ENCODE measurements at places on chromosomes 3 and 15. TPM values are rescaled to one million over a fixed set of nuclear protein-coding genes. Genes with fewer than 3 reads are reported as not detected.

Gene CACNA1D
- 9.6 TPM for total RNA-seq

Gene GOLGA6A
- not detected for total RNA-seq

Gene MYO1E
- total RNA-seq, result 17.2 TPM

Gene EPHB1
- total RNA-seq, result 3.2 TPM

Gene GPR156
- total RNA-seq, result 0.35 TPM

Gene SAXO2
- not detected for total RNA-seq

Gene SPESP1
- 4.8 TPM for total RNA-seq

Gene TUSC7
- not detected for total RNA-seq

Gene GOLGA8O
- not detected for total RNA-seq

Gene PROK2
- total RNA-seq, result not detected

Gene TIGIT
- total RNA-seq, result 0.67 TPM

Gene B3GNT5
- 2.0 TPM for total RNA-seq

Gene SLC12A8
- total RNA-seq, result 1.9 TPM
